RPMI8226 (cell line): ENCODE measurements at places on chromosomes 12 and 14.

DNA sequence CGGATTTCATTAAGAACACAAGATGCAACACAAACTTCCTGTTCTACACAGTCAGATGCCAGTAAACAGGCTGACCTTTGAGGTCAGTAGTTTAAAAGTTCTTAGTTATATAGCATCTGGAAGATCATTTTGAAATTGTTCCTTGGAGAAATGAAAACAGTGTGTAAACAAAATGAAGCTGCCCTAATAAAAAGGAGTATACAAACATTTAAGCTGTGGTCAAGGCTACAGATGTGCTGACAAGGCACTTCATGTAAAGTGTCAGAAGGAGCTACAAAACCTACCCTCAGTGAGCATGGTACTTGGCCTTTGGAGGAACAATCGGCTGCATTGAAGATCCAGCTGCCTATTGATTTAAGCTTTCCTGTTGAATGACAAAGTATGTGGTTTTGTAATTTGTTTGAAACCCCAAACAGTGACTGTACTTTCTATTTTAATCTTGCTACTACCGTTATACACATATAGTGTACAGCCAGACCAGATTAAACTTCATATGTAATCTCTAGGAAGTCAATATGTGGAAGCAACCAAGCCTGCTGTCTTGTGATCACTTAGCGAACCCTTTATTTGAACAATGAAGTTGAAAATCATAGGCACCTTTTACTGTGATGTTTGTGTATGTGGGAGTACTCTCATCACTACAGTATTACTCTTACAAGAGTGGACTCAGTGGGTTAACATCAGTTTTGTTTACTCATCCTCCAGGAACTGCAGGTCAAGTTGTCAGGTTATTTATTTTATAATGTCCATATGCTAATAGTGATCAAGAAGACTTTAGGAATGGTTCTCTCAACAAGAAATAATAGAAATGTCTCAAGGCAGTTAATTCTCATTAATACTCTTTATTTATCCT lies 13.5 kb downstream of the PTGER2 start:
- DNase-seq = no peak

- no peak for DNase-seq
These were observed 125.9 kb upstream of the NTF3 start for GRCh38 chr12:5305886-5306545.

GRCh38 chr12:110600254-110600653 lies 13.7 kb upstream of the TCTN1 start:
- DNase-seq = peak; percentile 49

- no peak for DNase-seq
These were observed 1052.4 kb downstream of the BCL11B start for GRCh38 chr14:98219638-98220037.

- no peak for DNase-seq
These were observed 135.5 kb upstream of the PZP start for GRCh38 chr12:9343731-9344130.
